Retina (tissue), 1 donor: ENCODE measurements at places on chromosomes 3 and 15.

- DNase-seq: no peak
Observed at GRCh38 chr3:72126441-72127223, 341.7 kb upstream of the PROK2 start.

- no peak for DNase-seq
Observed at GRCh38 chr3:152218602-152219001, 50.1 kb upstream of the MBNL1 start.

GRCh38 chr3:42493126-42493797 is 9.2 kb upstream of the VIPR1 start:
- DNase-seq: no peak

DNA sequence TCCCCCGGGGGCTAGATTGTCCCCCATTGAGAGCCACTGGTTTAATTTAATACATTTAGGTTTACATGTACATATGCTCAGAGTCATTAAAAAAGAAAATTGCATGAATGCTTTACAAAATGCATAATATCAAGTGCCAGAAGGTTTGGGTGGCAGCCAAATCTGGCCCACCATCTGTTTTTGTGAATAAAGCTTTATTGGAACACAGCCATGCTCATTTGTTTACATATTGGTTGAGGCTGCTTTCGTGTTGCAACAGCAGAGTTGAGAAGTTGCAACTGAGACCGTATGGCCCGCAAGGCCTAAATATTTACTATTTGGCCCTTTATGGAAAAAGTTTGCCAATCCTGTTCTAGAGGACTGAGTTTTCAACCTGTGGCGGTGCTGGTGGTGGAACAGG is 32.1 kb upstream of the RGMA start:
- no peak for DNase-seq

GRCh38 chr15:77508541-77509243 is 88.0 kb downstream of the HMG20A start:
- DNase-seq: no peak

GRCh38 chr15:69082021-69082502 is 67.6 kb downstream of the NOX5 start:
- DNase-seq: no peak

DNA sequence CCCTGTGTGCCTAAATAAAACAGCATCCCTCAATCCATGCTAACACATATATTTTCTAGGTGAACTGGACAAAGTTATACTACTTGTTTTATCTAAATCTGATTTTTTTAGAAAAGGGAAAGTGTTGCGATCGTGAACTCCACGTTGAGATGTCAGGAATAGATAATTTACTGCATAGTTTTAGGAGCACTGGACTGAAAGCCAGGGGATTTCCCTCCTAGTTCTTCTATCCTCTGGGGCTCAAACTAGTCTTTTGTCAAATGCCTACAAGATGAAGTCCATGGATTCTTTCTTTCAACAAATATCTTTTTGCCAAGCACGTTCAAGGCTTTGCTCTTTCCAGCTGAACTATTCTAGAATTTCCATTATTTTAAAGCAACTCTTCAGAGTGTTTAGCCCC is 617 bp upstream of the HPS3 start:
- DNase-seq: no peak

DNA sequence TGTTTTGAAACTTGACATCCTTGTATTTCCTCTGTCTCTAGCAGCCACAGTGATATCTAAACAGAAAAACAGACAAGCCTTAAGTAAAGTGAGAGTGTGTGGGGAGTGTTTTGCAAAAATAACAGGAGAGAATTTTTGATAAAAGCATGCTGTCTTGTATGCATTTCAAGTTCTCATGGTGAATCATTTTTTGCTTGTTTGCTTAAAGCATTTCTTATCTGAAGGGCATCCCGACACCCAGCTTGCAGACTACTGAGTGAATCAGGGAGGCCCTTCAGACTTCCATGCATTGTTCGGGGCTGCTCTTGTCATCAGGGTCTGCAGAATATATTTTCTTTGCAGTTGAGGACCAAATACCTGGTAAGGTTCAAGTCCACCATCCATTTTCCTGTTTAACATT is 8.5 kb downstream of the CGNL1 start:
- no peak for DNase-seq

- no peak for DNase-seq
Observed at GRCh38 chr3:33833408-33834095, 35.1 kb downstream of the PDCD6IP start.

DNA sequence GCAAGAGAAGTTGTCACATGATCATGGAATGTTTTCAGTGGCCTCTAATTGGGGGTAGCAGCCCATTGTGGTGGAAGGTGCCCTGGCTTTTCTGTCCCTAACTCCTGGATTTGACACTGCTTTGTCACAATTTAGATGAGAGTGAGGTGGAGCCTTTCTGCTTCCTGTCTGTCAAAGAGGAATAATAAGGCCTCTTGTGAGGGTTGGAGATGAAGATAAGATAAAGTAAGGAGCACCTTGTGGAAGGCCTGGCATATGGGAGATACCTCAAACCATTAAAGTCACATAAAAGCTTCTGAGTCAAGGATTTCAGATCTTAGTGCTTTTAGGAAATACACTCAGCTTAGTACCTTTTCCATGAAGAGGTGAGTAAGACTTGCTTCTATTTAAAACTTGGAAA is 172.6 kb upstream of the FAM3D start:
- no peak for DNase-seq

GRCh38 chr3:79490165-79491028 is 277.4 kb downstream of the ROBO1 start:
- DNase-seq: no peak

- no peak for DNase-seq
Observed at GRCh38 chr15:54256190-54256589, 277.9 kb downstream of the UNC13C start.
